ENCODE measurements at places on chromosomes 1 and 21.

DNA sequence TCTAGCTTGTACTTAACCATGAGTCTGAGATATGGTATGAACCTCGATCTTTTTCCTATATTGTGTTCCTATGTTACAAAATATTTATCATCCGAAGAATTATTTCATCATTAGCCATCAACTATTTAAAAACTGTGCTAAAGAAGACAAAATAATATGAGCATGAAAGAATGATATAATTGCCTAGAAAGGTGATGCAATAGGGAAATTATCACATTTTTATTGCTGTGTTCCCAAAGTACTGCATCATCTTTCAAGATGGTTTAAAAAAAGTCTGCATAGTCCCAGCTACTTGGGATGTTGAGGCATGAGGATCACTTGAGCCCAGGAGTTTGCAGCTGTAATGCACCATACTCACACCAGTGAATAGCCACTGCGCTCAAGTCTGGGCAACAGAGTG lies 126.7 kb downstream of the APP start:
- no peak for DNase-seq

DNA sequence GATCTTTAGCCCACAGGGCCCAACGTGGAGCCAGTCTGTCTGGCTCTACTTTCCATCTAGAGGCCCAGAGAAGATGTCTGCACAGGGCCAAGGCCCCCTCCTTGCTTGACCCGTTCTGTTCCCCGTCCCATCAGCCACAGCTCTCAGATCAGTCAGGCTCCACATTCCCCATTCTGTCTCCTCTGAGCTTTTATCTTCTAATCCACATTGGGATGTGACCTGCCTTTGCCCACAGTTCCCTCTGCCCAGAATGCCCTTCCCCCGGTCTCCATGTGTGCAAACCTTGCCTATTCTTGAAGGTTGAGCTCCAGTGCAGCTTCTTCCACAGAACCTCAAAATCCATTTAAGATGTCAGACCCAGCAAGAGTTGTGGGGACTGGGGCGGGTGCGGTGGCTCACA lies 53.3 kb upstream of the WASF2 start:
- DNase-seq = no peak

GRCh38 chr1:8589571-8589970 lies 227.9 kb downstream of the RERE start:
- no peak for DNase-seq

- no peak for DNase-seq
Observed at GRCh38 chr1:30083800-30084464, 639.5 kb downstream of the MATN1 start.

GRCh38 chr1:198934426-198934825 lies 295.6 kb downstream of the PTPRC start:
- no peak for DNase-seq

GRCh38 chr21:41570791-41571355 lies 62.9 kb upstream of the TMPRSS2 start:
- no peak for DNase-seq

DNA sequence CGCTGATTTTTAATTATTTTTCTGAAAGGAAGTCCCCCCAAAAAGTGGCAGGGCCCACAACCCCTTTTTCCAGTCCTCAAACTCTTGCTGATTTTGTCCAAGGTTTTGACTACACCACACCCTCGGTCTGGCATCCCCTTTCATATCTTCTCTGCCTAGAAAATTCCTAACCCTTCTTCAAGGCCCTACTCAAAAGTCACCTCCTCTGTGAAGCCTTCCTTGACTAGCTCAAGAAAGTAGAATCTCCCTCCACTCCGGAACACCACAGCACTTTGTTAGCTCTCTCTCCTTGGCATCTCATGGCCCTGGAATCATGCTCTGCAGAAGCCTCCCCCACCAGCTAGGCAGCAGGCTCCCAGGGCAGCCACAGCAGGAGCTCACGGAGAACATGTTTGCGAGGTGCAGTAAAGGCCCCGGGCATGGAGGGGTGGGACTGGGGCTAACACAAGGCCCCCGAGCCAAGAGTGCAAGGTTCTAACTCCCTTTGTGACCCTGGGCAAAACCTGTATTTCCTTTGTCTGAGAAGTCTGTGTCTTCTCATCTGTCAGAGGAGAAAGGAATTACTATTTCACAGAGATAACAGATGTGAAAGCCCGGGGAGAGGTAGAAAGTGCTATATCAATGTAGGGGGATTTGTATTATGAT lies 17.7 kb upstream of the S100A7 start:
- no peak for DNase-seq

- no peak for DNase-seq
Observed at GRCh38 chr1:234264832-234265231, 108.4 kb upstream of the COA6 start.

All from stimulated activated CD4-positive, alpha-beta T cell treated with anti-CD3 and anti-CD28 coated beads, Interleukin-1b, Interleukin-23, amount 100 ng/mL, for 24 hours (primary cell).